SJCRH30 (cell line): ENCODE measurements at places on chromosomes 1 and 21.

DNA sequence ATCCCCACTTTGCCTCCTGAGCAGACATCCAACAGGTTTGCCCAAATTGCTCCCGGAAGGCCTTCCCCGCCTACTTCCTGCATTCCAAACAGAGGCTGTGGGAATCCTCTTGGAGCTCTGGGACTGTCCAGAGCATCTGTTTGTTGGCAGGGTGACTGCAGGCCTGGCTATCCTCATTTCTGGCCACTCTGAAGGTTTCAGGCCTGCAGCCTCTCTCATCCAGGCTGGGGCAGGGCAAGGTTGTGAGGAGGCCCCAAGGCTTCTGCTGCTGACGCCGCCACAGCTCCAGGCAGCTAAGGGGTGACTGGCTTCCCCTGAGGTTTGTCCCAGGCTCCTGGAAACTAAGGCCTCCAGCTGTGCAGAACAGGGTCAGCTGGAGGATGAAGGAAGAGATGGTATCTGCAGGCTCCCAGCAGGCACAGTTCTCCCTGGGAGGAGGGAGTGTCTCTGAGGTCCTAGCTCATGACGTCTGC lies 11.3 kb downstream of the CDK18 start:
- peak overlapping the region; percentile 13; the same call in 1 of the 2 replicates for H3K27ac ChIP-seq
- H3K4me1 ChIP-seq: peaks cover 42% of the 10 kb centered on the region
- no peaks in the 10 kb centered on the region for H3K36me3 ChIP-seq

DNA sequence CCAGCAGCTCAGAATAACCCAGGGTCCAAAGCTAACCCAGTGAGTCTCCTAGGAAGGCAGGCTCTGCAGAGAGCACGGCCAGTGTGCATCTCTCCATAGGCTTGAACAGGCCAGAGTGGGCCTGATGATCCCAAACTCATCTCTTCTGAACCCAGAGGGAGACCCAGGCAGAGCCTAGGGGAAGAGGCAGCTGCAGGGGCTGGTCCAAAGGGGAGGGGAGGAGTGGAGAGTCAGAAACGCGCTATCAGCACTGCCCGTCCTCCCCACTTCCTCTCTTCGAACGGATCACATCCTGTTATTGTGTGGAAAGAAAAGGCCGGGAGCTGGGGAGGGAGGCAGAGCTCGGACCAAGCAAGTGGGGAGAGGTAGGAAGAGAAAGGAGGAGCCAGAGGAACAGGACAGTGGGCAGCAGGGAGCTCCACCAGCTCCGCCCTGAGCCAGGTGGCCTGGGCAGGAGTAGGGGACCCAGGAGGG lies 20.2 kb downstream of the TAL1 start:
- peak overlapping the region; percentile 5; the same call in 1 of the 2 replicates for H3K4me3 ChIP-seq
- no peaks in the 10 kb centered on the region for H3K4me1 ChIP-seq
- no peak overlapping the region for H3K27ac ChIP-seq
- no peak for DNase-seq

GRCh38 chr1:156378557-156378956 lies 9.5 kb downstream of the RHBG start:
- H3K4me1 ChIP-seq: peaks cover 7% of the 10 kb centered on the region; the same call in 1 of the 2 replicates
- DNase-seq: no peak
- H3K4me3 ChIP-seq: no peak overlapping the region

GRCh38 chr1:18200918-18201317 lies 93.3 kb downstream of the IGSF21 start:
- peaks cover 47% of the 10 kb centered on the region for H3K27me3 ChIP-seq
- no peak overlapping the region for H3K4me3 ChIP-seq
- H3K4me1 ChIP-seq: no peaks in the 10 kb centered on the region
- no peak for DNase-seq
- no peak overlapping the region for H3K27ac ChIP-seq

DNA sequence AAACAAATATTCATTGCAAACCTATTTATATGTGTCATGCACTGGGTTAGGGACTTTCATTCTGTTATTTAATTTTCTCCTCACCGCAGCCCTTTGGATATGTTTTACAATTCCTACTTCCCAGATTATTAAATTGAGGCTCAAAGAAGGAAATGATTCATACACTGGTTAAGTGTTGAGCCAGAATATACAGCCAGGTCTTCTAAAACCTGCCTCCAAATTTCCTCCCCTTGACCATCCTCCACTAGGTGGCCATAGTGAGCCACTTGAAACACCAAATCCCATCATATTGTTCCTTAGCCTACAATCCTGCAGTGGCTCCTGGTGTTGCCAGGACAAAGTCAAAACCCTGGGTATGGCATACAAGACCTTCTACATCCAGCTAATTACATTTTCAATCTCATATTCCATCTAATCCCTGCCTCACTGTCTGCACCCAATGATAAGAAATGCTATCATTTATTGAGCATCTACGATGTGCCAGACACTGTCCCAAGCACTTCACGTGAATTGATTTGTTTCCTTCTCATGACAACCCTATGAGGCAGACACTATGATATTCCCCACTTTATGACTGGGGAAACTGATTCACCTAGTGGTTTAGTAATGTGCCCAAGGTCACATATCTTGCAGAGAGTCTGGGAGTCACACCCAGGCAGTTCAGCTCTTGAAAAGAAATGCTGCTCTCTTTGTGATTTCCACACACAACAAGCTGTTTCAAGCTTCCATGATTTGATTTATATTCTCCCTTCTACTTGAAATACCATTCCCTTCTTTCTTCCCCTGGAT lies 23.6 kb upstream of the KIRREL1 start:
- DNase-seq: peak; percentile 39
- H3K36me3 ChIP-seq: no peaks in the 10 kb centered on the region
- H3K4me1 ChIP-seq: no peaks in the 10 kb centered on the region
- no peak overlapping the region for H3K4me3 ChIP-seq
- H3K27me3 ChIP-seq: no peaks in the 10 kb centered on the region

- no peaks in the 10 kb centered on the region for H3K36me3 ChIP-seq
- H3K27ac ChIP-seq: no peak overlapping the region
- peaks cover 10% of the 10 kb centered on the region for H3K4me1 ChIP-seq
- no peaks in the 10 kb centered on the region for H3K27me3 ChIP-seq
- DNase-seq: no peak
Measured at GRCh38 chr1:241479294-241479693, 40.3 kb downstream of the FH start.

- no peak for DNase-seq
- H3K4me3 ChIP-seq: no peak overlapping the region
- no peak overlapping the region for H3K27ac ChIP-seq
- H3K36me3 ChIP-seq: no peaks in the 10 kb centered on the region
- no peaks in the 10 kb centered on the region for H3K4me1 ChIP-seq
Measured at GRCh38 chr1:235892202-235892601, 25.5 kb upstream of the LYST start.

DNA sequence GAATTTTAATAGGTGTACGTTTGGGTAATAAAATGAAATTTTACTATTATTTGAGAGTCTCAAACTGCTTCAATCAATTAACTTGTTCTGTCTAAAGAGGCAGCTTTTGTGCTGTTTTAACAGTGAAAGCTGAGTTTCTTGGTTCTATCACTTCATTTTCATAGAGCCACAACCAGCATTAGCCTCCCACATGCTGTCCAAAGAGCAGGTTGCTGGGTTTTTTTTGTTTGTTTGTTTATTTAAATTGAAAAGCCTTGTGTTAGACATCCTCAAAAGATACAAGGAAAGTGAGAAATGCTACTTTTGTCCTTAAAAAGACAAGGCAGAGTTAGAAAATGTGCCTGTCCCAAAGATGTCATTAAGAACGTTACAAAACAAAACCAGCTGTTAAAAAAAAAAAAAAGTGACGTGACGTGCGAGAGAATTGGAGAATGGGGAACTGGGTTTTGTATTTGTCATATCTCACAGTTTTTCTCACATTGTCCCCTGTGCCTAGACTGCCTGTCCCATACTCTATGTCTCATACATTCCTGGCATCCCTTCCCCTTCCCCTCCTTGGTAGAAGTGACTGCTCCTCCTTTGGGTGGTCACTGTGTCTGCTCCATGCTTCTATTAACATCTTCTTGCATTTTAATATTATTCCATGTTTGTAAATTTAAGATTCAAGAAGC lies 63.1 kb upstream of the CD34 start:
- peaks cover 7% of the 10 kb centered on the region; the same call in 1 of the 2 replicates for H3K4me1 ChIP-seq
- H3K36me3 ChIP-seq: no peaks in the 10 kb centered on the region
- H3K27ac ChIP-seq: no peak overlapping the region
- no peak overlapping the region for H3K4me3 ChIP-seq
- H3K27me3 ChIP-seq: peaks cover 2% of the 10 kb centered on the region; the same call in 1 of the 2 replicates

DNA sequence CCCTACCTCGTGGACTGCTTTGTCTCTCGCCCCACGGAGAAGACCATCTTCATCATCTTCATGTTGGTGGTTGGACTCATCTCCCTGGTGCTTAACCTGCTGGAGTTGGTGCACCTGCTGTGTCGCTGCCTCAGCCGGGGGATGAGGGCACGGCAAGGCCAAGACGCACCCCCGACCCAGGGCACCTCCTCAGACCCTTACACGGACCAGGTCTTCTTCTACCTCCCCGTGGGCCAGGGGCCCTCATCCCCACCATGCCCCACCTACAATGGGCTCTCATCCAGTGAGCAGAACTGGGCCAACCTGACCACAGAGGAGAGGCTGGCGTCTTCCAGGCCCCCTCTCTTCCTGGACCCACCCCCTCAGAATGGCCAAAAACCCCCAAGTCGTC lies 2.0 kb downstream of the GJA4 start:
- no peaks in the 10 kb centered on the region for H3K4me1 ChIP-seq
- no peak overlapping the region for H3K27ac ChIP-seq
- DNase-seq: no peak
- no peaks in the 10 kb centered on the region for H3K36me3 ChIP-seq
- no peak overlapping the region for H3K4me3 ChIP-seq
- H3K27me3 ChIP-seq: peaks cover 3% of the 10 kb centered on the region; the same call in 1 of the 2 replicates

GRCh38 chr1:116966791-116967190 lies 34.8 kb upstream of the CD101 start:
- no peak overlapping the region for H3K4me3 ChIP-seq
- no peak overlapping the region for H3K27ac ChIP-seq
- H3K36me3 ChIP-seq: peaks cover 39% of the 10 kb centered on the region

GRCh38 chr1:197986817-197987216 lies 69.6 kb downstream of the LHX9 start:
- no peaks in the 10 kb centered on the region for H3K27me3 ChIP-seq
- H3K27ac ChIP-seq: no peak overlapping the region
- no peak overlapping the region for H3K4me3 ChIP-seq
- DNase-seq: no peak
- H3K4me1 ChIP-seq: no peaks in the 10 kb centered on the region

DNA sequence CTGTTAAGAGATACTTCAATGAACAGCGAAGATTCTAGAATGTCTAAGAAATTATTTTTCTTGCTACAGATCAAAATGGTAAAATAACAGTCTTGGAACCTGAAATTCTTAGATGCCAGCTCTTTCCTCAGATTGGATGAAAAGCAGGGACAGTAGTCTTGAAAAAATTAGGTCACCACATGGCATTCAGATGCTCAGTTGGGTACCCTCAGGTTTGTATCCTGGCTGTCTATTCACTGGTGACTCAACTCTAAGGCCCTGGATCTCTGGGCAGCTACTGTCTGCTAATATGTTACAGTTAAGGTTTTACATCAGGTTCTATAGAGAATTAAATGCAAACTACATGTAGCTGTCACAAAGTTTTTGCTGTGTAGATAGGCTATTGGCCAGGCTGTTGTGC lies 528.9 kb upstream of the ADAMTS5 start:
- H3K4me1 ChIP-seq: no peaks in the 10 kb centered on the region
- DNase-seq: no peak
- H3K4me3 ChIP-seq: no peak overlapping the region
- no peaks in the 10 kb centered on the region for H3K36me3 ChIP-seq
- no peak overlapping the region for H3K27ac ChIP-seq
- no peaks in the 10 kb centered on the region for H3K27me3 ChIP-seq

- no peak overlapping the region for H3K4me3 ChIP-seq
- DNase-seq: no peak
- H3K4me1 ChIP-seq: no peaks in the 10 kb centered on the region
- no peaks in the 10 kb centered on the region for H3K36me3 ChIP-seq
Measured at GRCh38 chr1:17967623-17968255, 139.9 kb upstream of the IGSF21 start.

DNA sequence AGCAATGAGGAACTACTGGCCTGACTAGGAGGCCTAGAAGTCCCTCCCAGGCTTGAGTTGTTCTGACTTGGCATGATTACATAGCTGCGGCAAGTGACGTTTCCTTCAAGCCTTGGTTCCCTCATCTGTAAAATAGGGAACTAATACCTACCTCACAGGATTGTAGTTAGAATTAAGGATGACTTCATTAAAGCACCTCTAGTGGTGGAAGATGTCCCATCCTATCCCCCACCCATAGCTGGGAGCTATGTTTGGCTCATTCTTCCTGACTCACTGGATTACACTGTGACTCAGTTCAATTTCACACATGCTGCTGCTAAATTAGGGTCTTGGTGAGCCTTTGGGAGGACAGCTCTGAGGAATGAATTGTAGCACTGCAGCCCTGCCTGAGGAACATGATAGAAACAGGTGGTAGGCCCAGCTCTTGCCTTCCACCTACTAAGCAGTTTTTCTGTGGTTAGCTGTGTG lies 6.0 kb upstream of the SHISA4 start:
- H3K27me3 ChIP-seq: no peaks in the 10 kb centered on the region
- H3K4me3 ChIP-seq: no peak overlapping the region
- peaks cover 32% of the 10 kb centered on the region for H3K4me1 ChIP-seq
